NCI-H1930 (cell line): ENCODE measurements at places on chromosomes 7 and 10.

- no peak for DNase-seq
Measured at GRCh38 chr10:29113616-29113945, 175.3 kb upstream of the LYZL1 start.

DNA sequence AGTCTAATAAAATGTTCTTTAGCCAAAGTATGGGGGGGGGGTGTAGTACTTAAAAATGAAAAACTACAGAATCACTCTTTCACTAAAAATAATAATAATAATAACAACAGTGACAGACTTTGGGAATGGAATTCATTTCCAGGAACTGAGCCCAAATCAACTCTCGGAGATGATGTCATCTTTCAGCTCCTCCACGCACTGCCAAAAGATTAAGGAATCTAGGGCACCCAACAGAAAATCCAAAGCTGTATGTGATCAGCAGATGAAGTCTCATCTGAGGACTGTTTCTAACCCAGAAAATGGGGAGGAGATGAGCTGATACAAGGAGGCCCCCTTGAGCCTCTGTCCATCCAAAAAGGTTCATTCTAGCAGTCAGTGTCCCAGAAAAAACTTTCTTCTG is 54.5 kb downstream of the GRB10 start:
- no peak for DNase-seq

GRCh38 chr10:94500063-94500462 is 45.5 kb upstream of the HELLS start:
- DNase-seq, result no peak

- no peak for DNase-seq
Measured at GRCh38 chr10:94757916-94758315, 4.6 kb upstream of the CYP2C19 start.

DNA sequence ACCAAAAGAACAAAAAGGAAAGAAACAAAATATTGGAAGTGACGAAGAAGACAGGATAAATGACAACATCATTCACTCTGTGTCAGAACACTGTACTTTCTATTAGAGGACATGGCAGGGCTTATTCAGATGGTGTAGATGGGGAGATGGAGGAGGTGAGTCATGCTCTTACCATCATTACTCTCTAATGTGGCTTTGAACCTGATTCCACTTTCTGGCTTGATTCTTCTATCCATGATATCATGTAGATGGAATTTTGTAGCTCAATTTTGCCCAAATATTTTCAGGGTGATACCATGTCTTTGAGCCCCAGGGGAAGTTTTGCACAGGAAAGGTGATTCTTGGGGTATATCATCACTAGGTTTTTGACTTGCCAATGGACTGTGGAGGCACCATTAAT is 91.7 kb downstream of the CFAP58 start:
- no peak for DNase-seq

- DNase-seq, result peak; percentile 7
Measured at GRCh38 chr10:98323221-98324164, 55.5 kb upstream of the LOXL4 start.

GRCh38 chr7:130365511-130366441 is 14.5 kb upstream of the CPA1 start:
- DNase-seq, result peak; percentile 99

DNA sequence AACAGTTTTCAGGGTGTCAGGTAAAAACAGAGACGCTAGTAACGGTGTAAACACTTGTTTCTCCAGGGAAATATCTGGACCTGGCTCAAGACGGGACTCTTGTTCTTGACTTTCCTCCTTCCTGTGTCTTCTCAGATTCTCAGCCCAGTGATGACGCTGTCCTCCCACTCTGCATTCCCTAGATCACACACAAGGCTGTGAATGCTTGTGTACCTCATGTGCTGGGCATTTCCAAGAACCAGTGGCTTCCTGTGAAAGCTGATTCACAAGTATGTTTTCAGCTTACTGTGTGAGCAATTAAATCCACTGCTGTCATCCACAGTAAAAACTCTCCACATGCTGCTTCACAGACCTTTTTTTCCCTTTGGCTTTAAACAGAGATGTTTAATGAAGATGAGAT is 193.8 kb upstream of the DPP6 start:
- DNase-seq, result no peak

DNA sequence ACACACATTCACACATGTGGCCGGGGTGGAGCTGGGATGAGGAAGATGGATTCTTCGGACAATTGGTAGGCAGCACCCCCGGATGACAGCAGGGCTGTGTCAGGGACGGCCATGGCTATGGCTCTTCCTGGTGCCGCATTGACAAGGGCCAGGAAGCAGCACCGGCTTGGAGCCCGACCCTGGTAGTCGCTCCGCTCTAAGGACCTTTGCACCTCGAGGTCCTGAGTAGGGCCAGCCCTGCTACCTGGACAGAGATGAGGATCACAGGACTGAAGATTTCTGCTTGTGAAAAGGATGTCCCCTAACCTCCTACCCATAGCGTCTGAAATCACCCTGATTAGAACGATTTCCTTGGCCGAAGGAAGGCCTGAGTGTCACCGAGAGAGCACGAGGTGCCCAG is 134.1 kb downstream of the ADARB2 start:
- DNase-seq, result no peak
